ENCODE measurements at places on chromosomes 16 and 17.

DNA sequence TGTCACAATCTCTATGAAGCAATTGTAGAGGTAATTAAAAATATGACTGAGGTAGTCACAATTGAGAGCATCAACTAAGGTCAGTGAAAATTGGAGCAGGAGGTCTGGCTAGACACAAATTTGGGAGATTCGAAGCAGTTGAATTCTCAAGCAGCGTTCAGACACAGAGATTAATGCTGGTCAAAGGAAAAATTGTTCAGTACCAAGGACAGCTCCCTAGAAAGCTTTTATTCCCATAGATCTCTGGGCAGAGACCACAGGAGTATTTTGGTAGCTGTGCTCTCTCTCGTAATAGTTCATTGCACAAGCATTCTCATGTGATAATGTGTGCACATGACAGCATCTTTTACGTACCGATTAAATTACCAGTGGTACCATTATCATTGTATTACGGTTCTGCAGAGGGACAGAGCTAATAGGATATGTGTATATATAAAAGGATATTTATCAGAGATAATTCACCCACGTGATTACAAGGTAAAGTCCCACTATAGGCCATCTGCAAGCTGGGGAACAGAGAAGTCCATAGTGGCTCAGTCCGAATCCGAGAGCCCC, 387.5 kb upstream of the HSBP1 start:
- no peak for DNase-seq

GRCh38 chr17:76709077-76709950, 1.5 kb downstream of the MXRA7 start:
- DNase-seq, result peak; percentile 64

GRCh38 chr16:53503991-53504663, 1.1 kb upstream of the AKTIP start:
- no peak for DNase-seq

GRCh38 chr16:59088431-59088830, 354.3 kb upstream of the GOT2 start:
- DNase-seq, result no peak

DNA sequence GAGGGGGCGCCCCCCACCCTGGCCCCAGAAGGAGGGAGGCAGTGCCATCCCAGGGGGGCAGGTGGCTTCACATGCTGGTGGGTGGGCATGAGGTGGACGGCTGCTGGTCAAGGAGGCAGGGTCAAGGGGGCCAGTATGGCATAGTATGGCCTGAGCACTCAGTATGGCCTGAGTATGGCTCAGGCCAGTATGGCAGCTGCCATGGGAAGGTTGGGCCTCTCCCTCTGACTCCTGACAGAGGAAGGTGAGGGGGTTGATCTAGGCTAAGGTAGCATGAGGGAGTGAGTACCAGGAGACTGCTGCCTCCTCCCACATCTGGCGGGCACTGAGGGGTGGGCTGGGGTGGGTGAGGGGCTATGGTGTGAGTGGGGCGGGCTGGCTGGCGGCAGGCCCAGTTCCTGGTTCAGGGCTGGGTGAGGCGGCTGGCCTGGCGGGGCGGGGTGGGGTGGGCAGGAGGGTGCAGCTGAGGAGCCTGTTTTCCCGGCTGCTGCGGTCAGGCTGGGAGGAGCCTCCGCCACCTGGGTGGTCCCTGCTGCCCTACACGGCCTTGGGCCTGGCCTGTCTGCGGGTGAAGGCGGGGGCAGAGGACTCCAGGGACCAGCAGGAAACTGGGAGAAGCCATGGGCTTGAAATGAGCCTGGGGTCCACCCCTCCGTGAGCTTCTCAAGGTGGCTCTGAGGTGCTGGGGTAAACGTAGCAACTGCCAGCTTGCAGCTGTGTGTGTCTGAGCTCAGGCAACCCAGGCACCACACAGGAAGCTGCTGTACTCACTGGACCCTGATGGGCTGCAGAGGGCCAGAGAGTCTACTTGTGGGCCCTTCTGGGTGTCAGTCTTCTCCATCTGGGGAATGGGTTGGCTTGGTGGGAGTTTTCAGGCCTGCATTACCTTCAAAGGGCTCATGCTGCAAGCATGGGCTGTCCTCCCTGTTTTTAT, 57.0 kb downstream of the RAI1 start:
- DNase-seq, result peak; percentile 59

DNA sequence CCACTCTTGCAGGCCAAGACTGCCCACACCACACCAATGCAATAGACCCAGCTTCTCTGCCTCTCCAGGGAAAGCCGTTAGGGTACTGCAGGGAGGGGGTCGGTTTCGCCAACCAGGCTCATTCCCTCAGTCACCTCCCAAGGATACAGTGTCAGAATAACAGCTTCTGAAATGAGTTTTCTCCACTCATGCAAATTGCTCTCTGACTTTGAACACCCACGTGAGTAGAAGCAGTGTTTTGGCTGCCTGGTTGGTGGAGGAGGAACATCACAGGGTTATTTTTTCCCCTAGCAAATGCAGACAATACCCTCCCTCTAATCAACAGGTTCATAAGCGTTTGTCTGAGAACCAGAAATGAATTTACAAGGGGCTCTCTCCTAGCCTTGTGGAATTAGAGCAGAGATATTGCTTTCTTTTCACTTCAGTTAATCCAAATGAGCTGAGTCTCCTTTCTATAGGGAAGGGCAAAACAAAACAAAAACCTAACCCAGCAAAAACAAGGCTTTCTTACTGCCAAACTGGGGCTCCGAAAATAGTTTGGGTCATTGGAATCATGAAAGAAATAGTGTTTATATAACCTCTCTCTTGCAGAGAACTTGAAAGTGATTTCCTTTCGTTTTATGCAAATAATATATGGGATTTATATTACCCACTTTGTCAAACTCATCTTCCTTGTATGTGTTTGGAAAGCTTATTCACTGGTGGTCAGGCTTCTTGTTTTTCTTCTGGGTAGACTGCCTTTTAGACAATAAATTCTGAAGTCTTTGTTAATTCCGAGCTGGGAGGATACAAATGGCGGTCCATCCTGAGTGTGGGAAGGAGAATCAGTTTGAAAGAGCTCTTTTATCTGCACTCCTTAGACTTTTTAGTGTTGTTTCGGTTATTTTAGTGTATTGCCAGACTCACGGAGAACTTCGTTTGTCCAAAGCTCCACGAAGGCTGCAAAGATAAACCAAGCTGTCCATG, 229.9 kb downstream of the MSI2 start:
- no peak for DNase-seq

DNA sequence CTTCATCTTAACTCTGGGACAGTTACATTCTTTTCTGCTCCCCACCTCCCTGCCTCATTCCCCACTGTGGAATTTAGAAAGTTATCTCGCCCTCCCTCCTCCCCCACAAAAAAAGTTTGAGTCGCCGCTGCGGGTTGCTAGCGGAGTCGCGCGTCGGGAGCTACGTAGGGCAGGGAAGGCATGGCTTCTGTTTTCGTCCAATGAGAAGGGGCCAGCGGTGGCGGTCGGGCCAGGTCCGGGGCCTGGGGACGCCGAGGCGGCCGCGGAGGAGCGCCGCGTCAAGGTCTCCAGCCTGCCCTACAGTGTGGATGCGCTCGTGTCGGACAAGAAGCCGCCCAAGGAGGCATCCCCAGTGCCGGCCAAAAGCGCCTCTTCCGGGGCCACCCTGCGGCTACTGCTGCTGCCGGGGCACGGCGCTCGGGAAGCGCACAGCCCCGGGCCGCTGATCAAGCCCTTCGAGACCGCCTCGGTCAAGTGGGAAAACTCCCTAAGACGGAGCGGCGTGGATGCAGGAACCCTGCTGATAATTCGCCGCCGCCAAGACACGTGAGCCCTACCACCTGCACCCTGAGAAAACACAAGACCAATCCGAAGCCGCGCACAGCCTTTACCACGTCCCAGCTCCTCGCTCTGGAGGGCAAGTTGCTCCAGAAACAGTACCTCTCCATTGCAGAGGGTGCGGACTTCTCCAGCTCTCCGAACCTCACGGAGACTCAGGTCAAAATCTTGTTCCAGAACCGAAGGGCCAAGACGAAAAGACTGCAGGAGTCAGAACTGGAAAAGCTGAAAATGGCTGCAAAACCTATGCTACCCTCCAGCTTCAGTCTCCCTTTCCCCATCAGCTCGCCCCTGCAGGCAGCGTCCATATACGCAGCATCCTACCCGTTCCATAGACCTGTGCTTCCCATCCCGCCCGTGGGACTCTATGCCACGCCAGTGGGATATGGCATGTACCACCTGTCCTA, 8.9 kb downstream of the OR4D1 start:
- no peak for DNase-seq

DNA sequence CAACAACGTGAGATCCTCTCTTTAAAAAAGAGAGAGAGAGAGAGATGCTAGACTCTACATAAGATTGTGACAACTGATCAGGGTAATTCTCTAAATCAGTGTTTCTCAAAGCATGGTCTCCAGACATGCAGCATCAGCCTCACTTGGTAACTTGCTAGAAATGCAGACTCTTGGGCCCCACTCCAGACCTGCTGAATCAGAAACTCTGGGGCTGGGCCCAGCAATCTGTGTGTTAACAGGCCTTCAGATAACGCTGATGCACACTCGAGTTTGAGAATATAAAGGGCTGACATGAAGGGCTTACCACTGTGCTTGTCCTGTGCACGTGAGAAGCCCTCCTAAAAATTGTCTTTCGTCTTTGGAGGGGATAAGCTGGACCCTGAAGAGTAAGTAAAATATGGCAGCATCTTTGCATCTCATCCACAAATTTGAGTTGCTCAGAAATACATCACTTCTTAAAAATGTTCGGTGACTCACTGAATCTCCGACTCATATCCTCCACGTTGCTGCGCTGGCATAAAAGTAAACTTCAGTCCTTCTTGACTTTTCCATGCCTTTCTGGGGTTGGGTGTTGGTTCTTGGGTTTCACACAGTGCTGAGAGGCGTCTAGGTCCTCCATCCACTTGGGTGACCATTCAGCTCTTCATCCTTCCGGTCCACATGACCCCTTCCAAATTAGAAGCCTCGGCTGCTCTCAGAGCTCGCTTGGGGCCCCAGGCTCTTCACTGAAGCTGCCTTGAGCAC, 26.1 kb upstream of the KDM8 start:
- no peak for DNase-seq

GRCh38 chr16:31480851-31481536, 1.9 kb upstream of the SLC5A2 start:
- DNase-seq, result no peak

- DNase-seq, result no peak
Observed at GRCh38 chr17:58572846-58573245, 58.4 kb upstream of the MTMR4 start.

- no peak for DNase-seq
Observed at GRCh38 chr17:42428141-42428944, 5.3 kb upstream of the CAVIN1 start.

- no peak for DNase-seq
Observed at GRCh38 chr16:2092256-2092620, 43.5 kb downstream of the PKD1 start.

- DNase-seq, result no peak
Observed at GRCh38 chr17:34363183-34363661, at the start of gene CCL1. TSS of gene CCL1 (minus strand) at chr17:34363233. CDS start at chr17:34363161, 72 bp downstream.

DNA sequence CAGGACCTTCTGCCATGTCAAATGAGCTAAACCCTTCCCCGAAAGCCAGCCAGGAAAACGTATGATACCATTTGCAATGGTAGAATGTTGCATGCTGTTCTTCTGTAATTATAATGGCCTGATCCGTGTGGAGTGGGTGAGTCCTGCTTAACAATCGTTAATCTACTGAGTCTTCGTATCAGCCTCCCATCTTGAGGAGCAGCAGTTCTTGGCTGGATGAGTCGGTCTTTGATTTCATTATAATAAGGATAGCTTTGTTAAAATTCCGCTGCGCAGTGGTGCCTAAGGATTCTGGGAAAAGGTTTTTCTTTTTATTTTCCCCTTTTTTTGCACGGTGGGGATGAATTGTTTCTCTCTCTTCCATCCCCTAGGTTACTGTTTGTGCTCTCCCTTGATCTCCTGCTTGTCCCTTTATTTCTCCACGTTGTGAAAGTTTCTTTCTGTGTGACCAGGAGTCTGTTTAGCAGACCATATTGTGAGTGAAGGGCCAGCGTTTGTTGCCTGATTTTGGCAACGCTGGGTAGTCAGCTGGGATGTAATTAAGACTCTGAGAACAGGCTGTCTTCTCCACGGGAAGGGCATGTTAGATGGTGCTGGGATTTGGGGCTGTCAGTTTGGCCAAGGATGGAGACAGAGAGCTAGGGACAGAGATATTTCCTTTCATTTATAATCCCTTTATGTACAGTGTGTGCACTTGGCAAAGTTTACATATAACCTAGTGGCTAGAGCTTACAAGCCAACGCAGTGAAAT, 263.0 kb downstream of the FTO start:
- DNase-seq, result no peak

DNA sequence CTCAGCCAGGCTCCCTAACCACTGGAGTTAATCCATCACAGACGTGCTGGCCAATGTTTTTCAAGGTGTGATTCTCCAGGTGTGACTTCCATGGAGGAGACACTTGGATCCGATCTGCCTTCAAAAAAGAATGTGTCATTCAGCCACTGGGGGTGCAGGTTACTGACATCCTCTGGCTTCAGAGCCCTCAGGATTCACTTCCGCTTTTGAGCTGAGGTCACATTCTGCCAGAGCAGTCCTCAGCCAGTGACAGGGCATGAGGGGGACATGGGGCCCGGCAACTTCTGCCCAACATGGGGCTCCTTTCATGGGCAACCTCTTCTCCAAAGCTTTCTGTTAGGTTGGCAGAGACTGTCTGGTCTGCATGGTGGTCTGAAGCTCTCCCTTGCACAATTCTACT, 81.4 kb downstream of the GRIN2A start:
- no peak for DNase-seq

DNA sequence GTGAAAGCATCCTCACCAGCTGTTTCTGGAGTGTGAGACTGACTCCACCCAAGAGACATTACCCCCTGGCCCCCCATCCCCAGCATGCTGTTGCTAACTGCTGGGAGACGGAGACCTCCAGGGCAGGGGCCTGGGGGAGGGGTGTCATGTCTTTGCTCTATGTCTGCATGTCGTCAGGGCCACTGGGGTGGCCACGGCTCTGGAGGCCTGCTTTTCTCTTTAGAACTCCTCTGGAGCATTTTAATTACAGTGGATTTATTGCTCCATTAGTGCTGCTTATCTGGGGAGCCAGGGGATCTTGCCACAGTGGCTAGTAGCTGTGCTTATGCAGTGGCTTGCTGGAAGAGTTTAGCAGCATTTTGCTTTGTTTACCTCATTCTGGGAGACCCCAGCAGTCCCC, 32.3 kb downstream of the CLEC16A start:
- DNase-seq, result no peak

DNA sequence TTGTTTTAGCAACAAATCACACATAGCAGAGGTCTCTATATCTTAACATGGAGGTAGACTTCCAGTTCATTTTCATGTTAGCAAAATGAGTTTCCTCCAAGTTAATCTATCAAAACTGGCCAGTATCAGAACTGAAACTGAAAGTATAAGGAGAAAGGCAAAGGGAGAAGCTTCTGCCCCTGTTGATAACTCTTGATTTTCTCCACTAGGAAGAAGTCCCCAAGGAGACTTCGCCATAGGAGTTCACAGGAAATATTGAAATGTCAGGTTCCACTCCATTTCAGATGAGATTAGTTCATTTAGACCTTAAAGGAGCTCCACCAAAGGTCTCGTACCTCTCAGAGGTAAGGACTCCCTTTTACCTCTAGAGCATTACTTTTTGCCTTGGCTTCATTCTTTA, 1.2 kb upstream of the OGFOD3 start:
- DNase-seq, result no peak
